ENCODE measurements at places on chromosomes 6 and 20.

DNA sequence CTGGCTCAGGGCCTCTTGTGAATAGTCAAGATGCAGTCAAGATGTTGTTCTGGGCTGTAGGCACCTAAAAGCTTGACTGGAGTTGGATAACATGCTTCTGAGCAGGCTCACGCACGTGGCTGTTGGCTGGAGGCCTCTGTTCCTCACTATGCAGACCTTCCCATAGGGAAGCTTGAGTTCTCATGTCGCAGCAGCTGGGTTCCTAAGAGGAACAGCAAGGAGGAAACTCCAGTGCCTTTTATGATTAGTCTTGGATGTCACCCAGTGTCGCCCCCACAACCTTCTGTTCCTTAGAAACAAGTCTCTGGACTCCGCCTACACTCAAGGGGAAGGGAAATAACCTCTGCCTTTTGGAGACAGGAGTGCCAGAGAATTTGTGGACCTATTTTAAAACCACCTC is 210.7 kb downstream of the BCAS1 start:
- DNase-seq, result no peak

- DNase-seq, result no peak
These were observed 188.6 kb downstream of the GJA10 start for GRCh38 chr6:90082847-90083246.

DNA sequence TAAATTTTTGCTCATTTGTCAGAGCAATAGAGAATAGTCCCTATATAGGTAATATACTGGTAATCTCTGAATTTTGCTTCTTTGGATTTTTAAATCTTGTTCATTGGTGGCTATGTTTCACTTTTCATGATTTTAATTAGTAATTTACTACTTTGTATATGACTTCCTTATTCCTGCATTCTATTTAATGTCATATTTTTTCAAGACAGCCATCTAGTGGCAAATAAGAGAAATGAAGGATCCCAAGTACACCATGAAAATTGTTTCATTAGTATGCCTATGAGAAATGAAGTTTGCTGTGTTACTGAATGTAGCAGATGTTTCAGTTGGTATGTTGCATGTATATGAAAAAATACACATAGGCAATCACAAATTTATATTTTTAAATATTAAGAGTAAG is 82.4 kb downstream of the ZNF292 start:
- peak; percentile 28 for DNase-seq

GRCh38 chr6:84870672-84871071 is 106.3 kb upstream of the TBX18 start:
- no peak for DNase-seq

DNA sequence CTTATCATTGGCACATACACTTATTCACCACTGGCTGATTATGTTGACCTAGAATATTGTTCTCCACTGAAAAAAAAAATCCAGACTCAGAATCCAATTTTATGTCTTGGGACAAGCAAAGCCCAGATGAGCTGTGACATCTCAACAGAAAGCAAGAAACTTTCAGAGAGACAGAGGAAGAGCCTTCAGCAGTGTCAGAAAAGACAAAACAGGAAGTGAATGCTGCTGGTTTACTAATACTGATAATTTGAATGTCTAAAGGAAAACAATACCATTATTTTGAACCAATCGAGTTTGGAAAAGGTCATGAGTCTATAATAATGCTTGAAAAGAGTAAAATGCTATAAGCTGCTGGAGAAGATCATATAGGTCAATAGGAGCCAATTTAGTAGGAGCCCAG is 179.8 kb upstream of the RIMS1 start:
- DNase-seq, result no peak

- no peak for DNase-seq
These were observed 150.4 kb downstream of the BTBD3 start for GRCh38 chr20:12068121-12068520.

DNA sequence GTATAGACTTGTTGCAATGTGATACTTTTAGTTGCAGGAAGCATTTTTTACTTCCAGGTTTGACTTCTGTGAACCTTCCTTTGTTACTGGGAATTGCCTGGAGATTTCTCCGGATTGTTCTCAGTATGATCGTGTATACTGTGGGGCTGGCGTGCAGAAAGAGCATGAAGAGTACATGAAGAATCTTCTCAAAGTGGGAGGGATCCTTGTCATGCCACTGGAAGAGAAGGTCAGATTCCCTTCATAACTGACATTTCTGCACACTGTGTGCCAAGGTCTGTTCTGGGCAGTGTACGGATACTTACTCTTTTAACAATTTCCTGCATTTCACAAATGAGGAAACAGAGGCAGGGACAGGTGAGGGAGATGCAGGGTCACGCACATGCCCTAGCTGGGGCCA is 9.7 kb downstream of the PCMTD2 start:
- no peak for DNase-seq

DNA sequence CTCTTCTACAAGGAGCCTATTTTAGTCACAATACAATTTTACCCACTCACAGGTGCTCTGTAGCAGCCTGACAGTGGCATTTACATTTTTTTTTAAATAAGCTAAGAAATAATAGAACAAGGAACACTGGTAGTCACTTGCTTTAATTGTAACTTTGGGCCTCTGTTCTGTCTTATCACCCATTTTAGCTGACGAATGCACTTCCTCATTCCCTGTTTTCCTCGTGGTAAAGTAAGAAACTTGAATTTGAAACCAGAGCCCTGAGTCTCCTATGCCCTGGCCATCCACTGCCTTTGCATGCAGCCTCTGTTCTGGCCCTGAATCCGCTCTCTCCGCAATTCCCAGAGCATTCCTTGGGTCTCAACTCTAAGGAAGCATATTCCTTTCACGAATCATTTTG is 550.6 kb downstream of the PTPRT start:
- DNase-seq, result no peak

GRCh38 chr6:116535109-116535508 is 10.4 kb downstream of the TRAPPC3L start:
- DNase-seq, result no peak

- DNase-seq, result no peak
These were observed 5.1 kb downstream of the BLOC1S5 start for GRCh38 chr6:8059129-8059528.

Measured in GM10248 (cell line).